Activated naive CD4-positive, alpha-beta T cell (primary cell): ENCODE measurements at places on chromosomes 7 and 10.

DNA sequence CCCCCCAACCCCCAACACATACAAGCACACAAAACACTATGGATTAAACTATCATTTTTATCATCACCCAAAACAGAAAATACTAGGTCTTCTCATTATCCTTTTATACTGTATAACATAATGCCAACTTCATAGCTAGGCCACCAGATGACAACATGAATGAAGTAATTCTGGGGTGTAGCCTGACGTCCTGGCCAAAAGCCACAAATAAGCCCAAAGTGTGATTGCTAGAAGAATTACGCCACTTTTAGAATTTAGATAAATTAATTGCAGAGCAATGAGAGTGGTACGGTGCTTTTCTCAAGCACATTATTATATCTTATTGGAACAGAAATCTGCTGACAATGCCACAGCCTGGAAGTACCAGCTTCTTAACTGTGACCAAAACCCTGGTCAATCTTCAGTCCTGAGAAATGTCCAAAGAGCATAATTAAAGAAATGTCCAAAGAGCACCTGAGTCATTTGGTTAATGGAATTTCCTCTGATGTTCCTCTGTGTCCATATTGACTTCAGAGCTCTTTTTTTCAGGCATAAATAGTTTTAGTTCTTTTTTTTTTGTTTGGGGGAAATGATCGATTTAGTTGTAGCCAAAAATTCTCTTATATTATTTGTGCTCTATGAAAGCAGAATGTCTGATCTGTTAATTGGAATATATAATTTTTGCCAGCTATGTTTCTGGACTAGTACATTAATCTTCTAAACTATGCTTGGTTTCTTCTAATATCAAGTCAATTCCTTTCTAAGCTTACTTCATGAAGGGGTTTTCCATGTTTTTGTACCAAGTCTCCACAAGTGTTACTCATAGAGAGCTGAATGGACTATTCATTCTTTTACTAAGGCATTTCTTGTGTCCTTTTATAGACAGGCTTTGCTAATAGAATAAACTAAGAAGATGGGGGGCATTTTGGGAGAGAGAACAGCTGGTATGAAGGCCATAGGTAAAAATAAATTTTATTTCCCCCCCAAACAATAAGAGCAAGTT is 233.4 kb upstream of the SLC26A5 start:
- DNase-seq: no peak

DNA sequence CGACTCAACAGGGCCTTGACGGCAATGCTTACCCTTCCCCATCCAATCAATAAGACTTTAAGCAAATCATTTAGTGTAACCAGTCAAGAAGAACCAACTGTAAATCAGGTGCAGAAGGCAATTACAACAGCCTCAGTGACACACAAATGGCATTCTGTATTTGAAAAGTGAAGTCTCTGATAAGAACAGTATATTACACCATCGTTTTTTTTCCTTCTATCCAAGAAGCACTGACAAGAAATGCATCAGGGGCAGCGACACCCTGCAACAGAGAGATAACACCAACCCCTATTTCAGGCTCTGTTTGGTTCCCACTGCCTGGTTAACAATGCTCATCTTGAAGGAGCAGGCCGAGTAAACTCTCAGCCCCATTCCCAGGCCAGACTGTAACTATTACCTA is 204.0 kb upstream of the AOAH start:
- DNase-seq: no peak

DNA sequence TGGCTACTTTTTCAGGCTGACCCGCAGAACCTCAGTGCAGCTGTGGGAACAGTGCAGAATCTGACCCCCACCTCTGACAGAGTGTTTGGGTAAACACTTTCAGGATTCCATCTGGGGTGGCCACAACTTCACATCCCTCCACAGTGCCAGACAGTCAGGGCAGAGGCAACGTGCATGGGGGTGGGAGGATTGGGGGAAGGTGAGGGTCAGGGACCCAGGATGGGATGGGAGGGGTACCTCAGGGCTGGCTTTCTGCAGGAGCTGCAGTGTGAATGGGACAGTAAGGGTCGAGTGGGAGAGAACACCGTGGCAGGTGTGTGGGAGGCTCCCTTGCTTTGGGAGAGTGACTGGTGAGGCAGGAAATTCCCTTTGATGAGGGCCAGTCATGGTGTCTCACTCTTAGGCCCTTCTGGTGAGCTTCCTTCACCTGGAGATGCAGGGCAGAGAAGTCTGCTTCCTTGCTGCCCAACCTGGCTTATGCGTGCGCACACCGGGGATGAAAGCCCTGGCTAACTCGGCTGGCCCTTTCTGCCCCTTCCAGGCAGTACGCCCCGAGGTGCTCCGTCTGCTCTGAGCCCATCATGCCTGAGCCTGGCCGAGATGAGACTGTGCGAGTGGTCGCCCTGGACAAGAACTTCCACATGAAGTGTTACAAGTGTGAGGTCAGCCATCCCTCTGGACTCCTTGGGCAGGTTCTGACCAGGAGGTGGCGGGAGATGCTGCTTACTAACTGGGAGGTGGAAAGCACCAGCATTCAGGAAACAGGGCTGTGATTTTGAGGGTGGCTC is 8.4 kb downstream of the ZYX start:
- DNase-seq: no peak

DNA sequence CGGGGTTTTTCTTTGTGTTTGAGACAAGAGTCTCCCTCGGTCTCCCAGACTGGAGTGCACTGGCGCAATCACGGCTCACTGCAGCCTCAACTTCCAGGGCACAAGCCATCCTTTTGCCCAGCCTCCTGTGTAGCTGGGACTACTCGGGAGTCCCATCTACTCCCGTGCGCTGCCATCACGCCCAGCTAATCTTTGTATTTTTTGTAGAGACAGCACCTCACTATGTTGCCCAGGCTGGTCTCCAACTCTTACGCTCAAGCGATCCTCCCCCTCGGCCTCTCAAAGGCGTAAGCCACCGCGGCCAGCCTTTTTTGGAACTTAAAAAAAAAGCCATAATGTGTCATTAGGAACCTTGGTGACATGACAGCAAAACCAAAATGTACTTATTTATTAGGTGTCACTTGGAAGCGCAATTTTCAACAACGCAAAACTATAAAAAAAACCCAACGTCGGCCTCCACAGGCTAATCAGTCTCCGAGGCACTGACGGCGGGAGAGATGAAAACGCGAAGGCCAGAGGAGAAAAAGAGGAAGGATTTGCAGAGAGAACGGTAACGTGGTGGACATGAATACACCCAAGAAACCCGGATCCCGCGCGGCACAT is 911 bp upstream of the HNRNPH3 start:
- no peak for DNase-seq

GRCh38 chr7:107108793-107109371 is 59.9 kb upstream of the HBP1 start:
- DNase-seq: no peak

DNA sequence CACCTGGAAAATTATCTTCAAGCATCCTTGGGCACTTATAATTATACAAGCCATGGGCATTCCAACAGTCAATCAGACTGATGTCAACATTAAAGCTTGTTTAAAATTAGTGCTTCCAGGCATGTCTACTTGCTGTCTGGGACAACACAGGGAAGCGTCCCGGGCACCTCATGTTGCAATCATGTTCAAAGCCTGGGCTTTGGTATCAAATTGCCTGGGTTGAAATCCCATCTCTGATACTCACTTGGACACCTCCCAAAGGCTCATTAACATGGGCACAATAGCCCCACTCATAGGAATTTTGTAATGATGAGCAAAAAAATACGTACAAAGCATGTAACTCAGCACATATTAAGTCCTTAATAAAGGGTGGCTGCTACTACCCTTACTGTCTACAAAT is 14.4 kb downstream of the AIFM2 start:
- no peak for DNase-seq
